ENCODE measurements at places on chromosomes 11 and 22.

- no peak for DNase-seq
These were observed 41.2 kb downstream of the SNX19 start for GRCh38 chr11:130874955-130875531.

DNA sequence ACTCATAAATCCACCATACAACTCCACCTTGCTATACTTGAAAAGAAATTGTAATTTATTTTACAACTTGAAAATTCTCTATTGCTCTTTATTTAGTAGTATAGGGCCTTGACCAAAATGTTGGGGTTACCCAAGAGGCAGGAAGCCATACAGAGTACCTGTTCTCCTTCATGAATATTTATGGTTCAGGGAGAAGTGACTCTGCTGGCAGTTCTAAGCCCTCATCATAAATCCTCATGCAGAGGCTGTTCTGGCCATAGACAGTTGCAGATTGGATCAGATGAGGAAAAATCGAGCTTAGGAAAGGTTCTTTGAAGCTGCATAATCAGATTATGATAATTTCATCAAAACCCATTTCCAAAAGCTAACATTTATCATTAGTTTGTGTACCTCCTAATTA lies 449.4 kb upstream of the TENM4 start:
- no peak for DNase-seq

- no peak for DNase-seq
These were observed 1032.8 kb downstream of the BRD1 start for GRCh38 chr22:48794906-48795305.

GRCh38 chr11:5040876-5041275 lies 5.5 kb upstream of the OR52J3 start:
- no peak for DNase-seq

GRCh38 chr22:22720724-22721261 lies 76.4 kb downstream of the GGTLC2 start:
- DNase-seq, result peak; percentile 72

DNA sequence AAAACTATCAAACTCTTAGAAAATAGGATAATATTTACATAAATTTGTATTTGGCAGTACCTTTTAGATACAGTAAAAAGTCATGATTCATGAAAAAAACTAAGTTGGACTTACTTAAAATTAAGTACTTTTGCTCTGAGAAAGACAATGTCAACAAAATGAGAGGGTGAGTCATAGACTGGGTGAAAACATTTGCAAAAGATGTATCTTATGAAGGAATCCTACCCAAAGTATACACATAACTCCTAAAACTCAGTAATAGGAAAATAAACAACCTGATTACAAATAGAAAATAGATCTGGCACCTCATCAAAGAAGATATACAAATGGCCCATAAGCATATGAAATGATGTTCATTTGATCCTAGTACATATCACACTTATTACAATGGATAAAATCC lies 1154.6 kb downstream of the JRKL start:
- DNase-seq, result peak; percentile 19

DNA sequence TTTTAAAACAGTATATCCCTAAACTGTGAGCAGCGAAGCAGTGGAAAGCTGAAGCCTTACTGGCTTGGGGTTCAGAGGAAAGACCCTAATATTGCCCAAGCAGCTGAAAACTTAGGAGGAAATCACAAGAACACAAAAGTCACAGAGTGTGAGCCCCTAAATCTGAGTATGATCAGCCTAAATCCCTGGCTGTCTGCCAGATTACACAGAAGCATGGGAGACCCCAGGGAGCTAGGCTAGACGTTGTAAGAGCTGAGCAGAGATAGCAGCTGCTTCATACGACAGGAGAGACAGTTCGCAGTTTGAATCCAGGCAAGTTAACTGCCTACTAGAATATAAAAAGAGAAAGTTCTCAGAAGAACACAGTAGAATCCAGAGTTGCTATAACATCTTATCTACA lies 81.2 kb downstream of the PACS1 start:
- DNase-seq, result no peak

GRCh38 chr11:34006876-34007275 lies 44.7 kb upstream of the CAPRIN1 start:
- no peak for DNase-seq

DNA sequence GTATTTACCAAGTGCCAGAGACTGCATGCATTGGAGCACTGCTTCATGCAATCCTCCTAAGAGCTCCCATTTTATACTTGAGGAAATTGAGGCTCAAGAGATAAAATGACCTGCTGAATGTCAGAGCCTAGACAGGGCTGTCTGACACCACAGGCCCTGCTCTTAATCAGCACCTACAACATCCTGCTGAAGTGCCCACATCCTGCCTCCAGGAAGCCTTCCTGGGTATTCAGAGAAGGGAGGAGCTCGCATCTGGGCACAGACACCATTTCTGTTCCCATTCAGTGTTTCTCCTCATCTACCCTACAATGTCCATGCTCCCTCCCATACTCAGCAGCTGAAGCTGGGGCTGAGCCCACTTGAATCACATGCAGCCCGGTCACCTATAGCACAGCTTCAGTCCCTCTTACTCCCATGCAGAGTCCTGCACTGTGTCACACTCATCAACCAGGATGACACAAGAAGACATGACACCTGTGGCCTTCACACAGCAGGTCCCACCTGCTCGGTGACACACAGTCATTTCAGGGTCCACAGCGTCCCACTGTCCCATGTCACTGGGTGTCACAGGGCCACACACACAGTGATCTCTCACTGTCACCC lies 53.1 kb downstream of the PDE2A start:
- no peak for DNase-seq

DNA sequence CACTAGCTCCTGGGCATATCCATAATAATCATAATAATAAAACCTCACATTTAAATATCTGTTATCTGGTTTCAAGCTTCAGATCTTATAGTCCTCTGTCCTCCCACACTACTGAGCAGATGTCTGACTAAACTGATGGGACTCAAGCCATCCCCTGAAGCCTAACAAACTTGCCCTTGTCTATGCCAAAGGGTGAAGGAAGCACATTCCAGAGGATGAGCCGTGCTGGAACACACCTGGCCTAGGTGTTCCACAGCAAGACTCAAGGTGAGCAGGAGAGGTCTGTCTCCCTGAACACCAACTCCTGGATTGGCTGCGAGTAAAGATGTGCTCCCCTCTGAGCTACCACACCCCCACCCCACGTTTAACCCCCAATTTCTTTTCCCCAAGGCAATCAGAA lies 14.7 kb downstream of the SCUBE2 start:
- no peak for DNase-seq

- DNase-seq, result no peak
These were observed 119.7 kb downstream of the CWF19L2 start for GRCh38 chr11:107337917-107338316.

DNA sequence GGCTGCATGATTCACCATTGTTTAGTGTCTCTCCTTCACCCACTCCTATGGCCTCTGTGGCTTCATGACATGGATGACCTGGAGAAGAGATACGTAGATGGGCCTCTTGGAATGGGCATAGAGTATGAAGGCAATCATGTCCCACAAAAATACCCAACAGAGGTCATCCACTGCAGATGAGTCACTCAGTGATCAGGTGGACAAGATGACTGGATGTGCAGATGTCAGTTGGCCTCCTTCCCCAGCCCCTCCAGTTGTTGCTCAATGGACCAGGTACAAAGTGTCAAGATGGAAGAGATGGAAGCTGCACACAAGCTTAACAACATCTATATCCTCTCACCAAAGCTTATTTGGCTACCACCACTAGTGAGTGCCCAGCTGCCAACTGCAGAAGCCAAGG lies 41.0 kb upstream of the CLPB start:
- DNase-seq, result no peak

- no peak for DNase-seq
These were observed 22.0 kb downstream of the OVOL1 start for GRCh38 chr11:65808744-65809341.

GRCh38 chr22:48370508-48371325 lies 1457.0 kb downstream of the BRD1 start:
- DNase-seq, result no peak

DNA sequence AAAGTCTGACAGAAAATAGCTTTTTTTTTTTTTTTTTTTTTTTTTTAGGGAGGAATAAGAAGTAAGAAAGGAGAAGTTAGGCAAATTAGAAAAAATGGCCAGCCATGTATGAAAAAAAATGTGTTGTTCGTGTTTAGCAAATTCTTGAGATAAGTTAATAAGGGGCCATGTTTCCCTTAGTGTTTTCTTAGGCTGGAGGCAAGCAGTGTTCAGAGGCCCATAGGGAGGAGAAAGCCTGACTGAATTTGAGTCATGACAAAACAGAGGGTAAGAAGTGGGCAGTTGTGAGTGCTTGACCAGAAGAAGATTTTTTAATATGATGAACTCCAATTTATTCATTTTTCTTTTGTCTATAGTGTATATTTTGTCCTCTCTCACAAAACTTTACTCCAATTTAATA lies 766.4 kb downstream of the FAM181B start:
- peak; percentile 9 for DNase-seq

- DNase-seq, result peak; percentile 84
These were observed 63.3 kb upstream of the ME3 start for GRCh38 chr11:86735451-86736290.

- DNase-seq, result no peak
These were observed 247.8 kb upstream of the ZC3H12C start for GRCh38 chr11:109845437-109845836.

- DNase-seq, result no peak
These were observed 183.6 kb downstream of the IGLL1 start for GRCh38 chr22:23396362-23397007.
